Gastrocnemius medialis (tissue), 4 donors: ENCODE measurements at places on chromosomes 5 and 9. TPM values are rescaled to one million over a fixed set of nuclear protein-coding genes. Genes with fewer than 3 reads are reported as not detected.

- peak; percentile 49 for DNase-seq
These were observed 2.2 kb upstream of the ZNF366 start for GRCh38 chr5:72509401-72509800.

DNA sequence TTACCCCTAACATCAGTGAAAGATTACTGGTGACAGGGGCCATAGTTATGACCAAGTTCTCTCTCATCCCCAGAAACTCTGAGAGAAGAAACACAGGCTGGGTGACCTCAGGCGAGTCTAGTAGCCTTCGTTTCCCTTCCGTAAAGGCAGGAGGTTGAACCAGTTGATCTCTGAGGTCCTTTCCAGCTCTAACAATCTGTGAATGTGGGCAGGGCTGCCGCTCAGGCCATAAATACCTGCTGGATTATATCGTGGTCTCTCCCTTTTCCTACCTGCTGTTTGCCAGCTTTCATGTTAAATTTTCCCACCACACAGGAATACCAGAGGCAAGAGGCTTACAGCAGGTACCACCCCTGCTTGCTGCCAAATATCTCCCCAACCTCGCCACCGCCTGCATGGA, 357.5 kb downstream of the SH3GL2 start:
- DNase-seq: no peak

- DNase-seq: no peak
These were observed 155.1 kb upstream of the NR4A3 start for GRCh38 chr9:99666571-99666970.

DNA sequence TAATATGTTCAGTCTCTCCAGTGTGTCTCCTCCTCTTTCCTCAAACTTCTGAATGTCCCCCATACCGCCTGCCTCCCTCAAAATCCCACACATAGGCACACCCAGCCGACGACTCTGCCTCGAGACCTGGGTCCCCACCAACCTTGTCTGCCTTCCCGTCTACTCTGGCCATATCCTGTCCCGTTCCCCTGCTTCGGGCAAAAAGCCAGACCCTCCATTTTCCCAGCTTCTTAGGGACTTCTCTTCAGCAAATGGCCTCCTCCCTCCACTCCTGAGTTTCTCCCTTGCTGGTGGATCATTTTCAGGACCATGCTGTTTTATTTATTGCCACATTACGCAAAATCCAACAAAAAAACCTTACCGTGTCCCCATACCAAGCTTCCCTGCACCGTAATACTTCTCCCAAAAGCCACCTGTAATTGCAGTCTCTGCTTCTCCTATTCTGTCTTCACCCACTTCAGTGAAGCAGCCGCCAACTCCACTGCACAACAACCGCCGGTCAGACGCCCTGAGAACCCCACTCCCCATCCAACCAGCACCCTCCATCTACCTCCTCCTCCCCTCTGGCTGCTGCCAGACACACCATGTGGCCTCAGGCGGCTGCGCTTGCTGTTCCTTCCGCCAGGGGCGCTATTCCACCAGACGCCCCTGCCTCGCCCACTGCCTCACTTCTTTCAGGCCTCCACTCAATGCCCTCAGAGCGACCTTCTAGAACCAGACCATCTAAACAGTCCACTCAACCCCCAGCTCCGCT, 117.0 kb downstream of the TRPM6 start:
- no peak for DNase-seq

DNA sequence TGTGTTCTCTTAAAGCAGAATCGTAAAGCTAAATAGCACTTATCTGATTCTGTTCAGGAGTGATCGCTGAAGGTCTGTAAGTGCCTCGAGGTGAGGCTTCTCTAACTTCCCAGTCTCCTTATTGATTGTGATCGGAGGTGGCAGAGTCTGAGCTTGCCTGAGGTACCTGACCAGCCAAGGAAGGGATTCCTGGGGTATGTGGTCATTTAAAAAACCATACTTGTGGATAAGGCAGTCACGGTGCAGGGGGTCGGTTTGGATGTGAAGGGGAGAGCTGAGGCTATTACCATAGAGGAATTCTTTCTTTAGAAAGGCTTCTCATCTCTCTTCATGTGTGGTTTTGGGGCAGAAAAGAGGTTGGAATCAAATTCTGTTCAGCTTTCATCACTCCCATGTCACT, 193.7 kb downstream of the TLE4 start:
- no peak for DNase-seq

GRCh38 chr9:105243015-105243686, 1.3 kb upstream of the SLC44A1 start:
- DNase-seq: no peak

- no peak for DNase-seq
These were observed 8.9 kb downstream of the DNLZ start for GRCh38 chr9:136354592-136355085.

- peak; percentile 74 for DNase-seq
These were observed 118.2 kb downstream of the BOD1 start for GRCh38 chr5:173498286-173498685.

DNA sequence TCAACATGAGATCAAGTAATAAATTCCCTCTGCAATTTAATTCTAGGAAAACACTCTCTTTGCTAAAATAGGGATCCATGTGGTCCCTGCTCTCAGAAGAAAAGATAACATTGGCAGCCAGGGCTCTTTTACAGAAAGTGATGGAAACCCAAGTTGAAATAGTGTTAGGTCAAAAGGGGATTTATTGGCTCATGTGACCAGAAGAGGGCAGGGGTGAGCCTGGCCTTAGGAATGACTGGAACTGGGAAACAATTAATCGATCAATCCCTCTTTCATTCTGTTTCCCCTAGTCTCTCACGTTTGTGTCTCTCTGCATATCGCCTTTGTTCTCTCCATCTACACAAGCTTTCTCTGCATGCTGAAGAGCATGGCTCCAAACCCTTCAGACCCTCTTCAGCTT, 58.3 kb upstream of the ALDH1B1 start:
- no peak for DNase-seq

GRCh38 chr5:43270645-43271044, 42.6 kb downstream of the HMGCS1 start:
- DNase-seq: no peak

DNA sequence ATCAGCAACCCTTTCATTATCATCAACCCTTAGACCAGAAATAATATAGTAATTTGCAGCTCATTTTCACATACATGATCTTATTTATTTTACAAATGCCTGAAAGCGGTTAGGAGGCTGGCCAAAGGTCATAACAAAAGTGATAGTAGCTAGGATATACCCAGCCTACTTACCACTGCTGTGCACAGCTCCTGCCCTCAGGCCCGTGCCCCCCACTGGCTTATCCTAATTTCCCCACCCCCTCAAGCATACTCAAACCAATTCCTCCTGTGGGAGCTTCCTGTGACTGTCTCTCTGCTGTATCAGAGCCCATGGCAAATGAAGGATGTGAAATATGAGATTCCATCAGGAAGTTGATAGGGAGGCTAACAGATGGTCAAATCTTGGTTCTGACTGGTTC, 14.8 kb downstream of the FAM219A start:
- no peak for DNase-seq

DNA sequence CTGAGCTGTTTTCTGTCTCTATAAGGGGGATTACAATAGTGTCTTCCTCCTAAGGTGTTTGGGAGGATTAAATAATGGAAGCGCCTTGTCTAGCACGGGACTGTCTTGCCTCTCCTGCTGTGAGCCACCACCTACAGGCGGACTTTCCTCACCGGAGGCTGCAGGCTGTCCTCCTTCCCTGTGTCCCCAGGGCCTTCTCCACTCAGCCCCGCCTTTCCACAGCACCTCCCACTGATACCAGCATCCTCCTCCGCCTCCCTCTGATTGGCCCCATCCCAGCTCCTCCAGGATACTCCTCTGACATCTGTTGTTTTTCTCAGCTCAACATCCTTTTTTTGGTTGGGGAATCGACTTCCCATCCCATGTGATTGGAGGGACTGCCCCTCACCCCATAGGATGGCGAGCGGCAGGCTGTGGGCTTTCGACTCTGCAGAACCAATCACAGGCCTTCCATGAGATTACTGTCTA, 851 bp upstream of the ZDHHC12 start:
- DNase-seq: peak; percentile 63

GRCh38 chr5:60842871-60843385, 1.1 kb downstream of the ELOVL7 start:
- DNase-seq: no peak

DNA sequence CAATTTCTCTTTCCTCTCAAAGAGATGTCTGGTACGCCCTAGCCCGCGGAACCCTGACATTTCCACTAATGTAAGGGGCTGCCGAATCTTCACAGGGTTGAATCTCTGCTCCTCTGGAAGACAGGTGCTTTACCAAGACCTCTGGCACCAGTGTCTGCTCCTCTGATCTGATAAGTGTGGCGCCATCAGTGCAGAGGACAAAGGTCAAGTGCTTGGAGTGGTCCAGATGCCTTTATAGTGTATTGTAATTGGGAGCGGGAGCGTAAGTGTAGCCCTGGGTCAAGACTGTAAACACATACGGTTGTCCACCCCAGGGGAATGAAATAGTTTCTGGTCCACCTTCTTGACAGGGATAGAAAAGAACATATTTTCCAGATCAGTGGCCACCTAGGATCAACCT, 17.7 kb downstream of the ADAMTSL2 start:
- no peak for DNase-seq

DNA sequence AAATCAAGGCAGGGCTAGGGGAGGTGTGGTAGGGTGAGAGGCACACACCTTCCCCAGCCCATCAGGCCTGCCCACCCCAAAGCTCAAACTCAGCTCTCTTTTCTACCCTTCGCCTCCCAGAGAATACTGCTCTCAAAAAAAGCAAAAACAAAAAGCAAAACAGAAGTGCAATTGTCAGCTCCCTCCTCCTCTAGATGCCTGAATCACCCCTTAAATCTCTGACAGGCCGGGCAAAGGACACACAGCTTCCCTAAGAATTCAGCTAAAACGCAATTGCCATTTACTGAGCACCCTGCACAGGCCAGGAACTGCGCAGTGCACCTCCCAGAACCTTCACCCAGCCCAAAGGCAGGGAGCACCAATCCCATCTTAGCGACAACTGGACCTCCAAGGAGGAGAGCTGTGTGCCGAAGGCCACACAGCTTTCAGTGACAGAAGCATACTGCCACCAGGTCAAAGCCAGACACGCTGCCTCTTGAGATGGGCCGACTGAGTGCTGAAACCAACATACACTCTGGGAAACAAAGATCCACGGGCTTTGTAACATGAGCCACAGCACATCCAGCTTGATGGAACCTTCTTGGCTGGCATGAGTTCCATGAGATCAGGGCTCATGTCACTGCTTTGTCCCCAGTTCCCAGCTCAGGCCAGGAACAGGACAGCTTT, 53.4 kb upstream of the STXBP1 start:
- no peak for DNase-seq

GRCh38 chr5:109992264-109992915, 302.7 kb downstream of the MAN2A1 start:
- DNase-seq: no peak

GRCh38 chr9:82597241-82598203, 465.4 kb downstream of the RASEF start:
- no peak for DNase-seq

DNA sequence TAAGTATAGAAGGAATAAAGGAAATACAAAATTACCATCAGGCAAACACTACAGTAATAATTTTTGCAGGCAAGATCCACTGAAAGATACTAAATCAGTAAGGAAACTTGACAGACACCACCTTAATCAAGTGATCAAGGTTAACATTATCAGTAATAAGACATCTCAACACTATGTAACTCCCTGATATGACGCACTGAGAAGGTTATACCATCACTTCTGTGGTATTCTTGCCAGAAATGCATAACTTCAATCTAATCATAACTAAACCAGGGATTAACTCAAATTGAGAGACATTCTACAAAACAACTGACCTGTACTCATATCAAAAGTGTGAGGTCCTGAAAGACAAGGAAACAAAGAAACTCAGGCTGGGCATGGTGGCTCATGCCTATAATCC, 52.5 kb upstream of the GABRP start:
- DNase-seq: no peak

DNA sequence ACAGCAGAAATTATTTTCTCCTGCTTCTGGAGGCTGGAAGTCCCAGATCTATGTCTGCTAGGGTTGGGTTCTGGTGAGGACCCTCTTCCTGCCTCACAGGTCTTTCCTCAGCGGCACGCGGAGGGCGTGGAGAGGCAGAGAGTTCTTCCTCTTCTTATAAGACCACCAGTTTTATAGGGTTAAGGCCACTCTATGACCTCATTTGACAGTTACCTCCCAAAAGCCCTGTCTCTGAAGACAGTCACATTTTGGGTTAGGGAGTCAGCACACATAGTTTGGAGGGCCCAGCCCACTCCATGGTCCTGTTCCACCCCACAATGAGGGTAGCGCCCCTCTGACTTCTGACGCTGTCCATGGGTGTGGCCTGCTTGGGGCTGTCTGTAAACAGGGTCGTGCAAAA, 46.7 kb downstream of the TRIP13 start:
- no peak for DNase-seq

DNA sequence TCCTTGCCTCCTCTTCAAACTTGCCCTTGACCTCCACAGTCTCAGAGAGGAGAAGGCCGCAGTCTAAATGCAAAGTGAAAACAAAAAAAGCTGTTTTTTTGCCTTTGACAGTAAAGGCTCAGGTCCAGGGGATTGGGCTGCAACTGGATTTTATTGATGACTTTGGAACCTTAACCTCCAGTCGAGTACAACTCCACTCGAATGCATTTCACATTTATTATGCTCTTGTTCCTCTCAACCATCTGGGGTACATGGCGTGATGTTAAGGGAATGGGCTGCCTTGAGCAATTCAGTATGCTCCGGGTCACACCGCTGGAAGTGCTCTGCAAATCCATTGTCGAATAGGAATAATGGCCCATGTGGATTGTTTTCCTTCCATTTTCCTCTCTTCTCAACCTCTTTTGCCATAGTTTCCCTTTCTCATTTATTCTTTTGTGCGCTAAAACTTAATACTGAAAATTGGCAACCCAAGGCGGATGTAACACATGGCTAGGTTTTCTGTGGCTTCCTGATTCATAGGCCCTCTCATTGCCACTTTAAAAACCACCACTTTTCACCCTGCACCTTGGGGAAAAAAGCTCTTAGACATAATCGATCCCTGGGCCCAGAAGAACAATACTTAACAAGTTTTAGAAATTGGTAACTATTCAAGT, 34.3 kb downstream of the ITK start:
- no peak for DNase-seq

GRCh38 chr5:105168806-105169205, 1606.2 kb upstream of the NUDT12 start:
- DNase-seq: no peak

GRCh38 chr5:9483779-9484178, 62.1 kb downstream of the SEMA5A start:
- DNase-seq: no peak

GRCh38 chr5:82620957-82621600, 342.9 kb upstream of the RPS23 start:
- no peak for DNase-seq

DNA sequence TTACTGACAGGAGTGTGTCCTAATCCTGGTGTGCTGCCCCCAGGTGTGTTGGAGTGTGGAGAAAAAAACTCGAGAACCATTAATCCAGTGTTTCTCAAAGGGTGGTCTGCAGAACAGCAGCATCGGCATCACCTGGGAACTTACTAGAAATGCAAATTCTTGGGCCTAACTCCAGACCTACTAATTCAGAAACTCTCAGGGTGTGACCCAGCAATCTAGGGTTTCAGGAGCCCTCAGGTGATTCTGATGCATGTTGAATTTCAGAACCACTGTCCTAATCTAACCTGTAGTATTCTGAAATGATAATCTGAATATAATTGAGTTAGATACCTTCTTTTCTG, 30.0 kb upstream of the IL6ST start:
- no peak for DNase-seq

FGF18 gene
- total RNA-seq: not detected

PAEP gene
- not detected for total RNA-seq

NUTM2G gene
- total RNA-seq: not detected

CYSTM1 gene
- total RNA-seq: 593 TPM

ACTBL2 gene
- not detected for total RNA-seq
